Activated CD4-positive, alpha-beta memory T cell treated with anti-CD3 and anti-CD28 coated beads, Interleukin-2, amount 10 ng/mL, durations not matched to agents 7 days and 5 days (primary cell): ENCODE measurements at places on chromosomes 5 and 9.

GRCh38 chr9:96126321-96126881 is 175.6 kb downstream of the HSD17B3 start:
- H3K4me1 ChIP-seq = peaks cover 2% of the 10 kb centered on the region
- DNase-seq = no peak
- H3K27ac ChIP-seq = no peak overlapping the region
- peaks cover 19% of the 10 kb centered on the region for H3K27me3 ChIP-seq
- H3K36me3 ChIP-seq = no peaks in the 10 kb centered on the region

DNA sequence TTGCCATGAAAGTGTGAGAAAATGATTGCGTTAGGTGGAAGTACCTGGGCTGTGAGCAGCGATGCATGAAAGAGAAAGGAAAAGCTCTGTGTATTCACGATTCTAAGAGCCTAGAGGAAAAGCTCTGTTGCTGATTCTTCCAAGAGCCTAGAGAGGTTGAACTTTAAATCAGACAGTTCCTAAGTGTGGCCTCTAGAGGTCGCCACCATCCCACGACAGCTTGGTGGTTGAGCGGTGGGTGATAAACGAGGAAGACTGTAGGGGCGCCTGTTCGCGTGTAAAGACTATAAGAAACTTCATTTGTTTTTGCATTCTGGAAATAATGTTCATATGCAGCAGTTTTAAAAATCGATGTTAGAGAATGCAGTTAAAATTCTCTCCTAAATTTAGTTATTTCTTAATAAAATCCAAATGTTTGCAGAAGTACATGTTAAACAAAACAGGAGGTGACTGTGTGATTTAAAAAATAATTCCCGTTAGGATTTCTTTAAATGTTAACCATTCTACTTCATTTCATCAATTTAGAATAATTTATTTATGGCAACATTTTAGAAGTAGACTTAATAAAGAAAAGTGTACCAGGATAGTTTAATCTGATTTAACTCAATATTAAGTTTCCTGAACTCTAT is 107.7 kb downstream of the TENT4A start:
- no peak overlapping the region for H3K4me3 ChIP-seq
- peaks cover 36% of the 10 kb centered on the region for H3K27me3 ChIP-seq
- H3K36me3 ChIP-seq = no peaks in the 10 kb centered on the region
- H3K27ac ChIP-seq = no peak overlapping the region

DNA sequence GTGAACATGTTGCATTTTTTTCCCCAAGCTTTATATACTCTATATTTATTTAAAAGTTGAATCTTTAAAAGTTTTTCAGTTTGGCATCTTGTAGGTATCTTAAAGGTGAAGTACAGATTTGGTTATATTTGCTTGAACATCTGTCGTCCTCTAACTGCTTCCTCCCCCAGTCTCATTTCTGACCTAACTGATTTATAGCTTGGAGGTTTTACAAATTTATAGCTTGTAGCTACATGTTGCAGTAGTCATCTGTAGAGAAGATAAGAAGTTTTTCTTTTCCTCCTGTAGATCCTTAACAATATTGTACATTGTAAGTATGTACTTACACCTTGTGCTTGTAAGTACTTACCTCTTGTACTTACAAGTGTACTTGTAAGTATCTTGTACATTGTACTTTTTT is 31.0 kb upstream of the ROPN1L start:
- H3K4me1 ChIP-seq = peaks cover 9% of the 10 kb centered on the region
- no peak overlapping the region for H3K4me3 ChIP-seq
- no peak overlapping the region for H3K27ac ChIP-seq
- DNase-seq = no peak
- H3K27me3 ChIP-seq = no peaks in the 10 kb centered on the region
- peaks cover 70% of the 10 kb centered on the region for H3K36me3 ChIP-seq

DNA sequence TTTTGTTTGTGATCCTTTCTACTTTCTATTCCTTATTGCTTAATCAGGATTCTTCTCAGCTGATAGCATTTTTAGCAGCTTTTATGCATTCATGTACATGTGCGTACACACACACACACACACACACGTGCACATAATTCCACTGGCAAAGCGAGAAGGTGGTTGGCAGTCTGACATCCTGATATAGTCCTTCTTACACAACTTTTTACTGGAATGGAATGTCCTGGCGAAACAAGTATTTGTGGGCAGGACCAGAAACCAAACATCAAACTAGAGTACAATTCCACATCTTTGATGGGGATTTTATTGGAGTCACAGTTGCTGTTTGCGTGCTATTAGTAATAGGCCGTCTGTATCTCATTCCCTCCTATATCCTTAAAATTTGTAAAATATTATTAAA is 356.5 kb downstream of the CCDC171 start:
- no peaks in the 10 kb centered on the region for H3K4me1 ChIP-seq
- no peak overlapping the region for H3K4me3 ChIP-seq
- no peak overlapping the region for H3K27ac ChIP-seq
- DNase-seq = no peak
- H3K36me3 ChIP-seq = no peaks in the 10 kb centered on the region

- H3K4me1 ChIP-seq = peaks cover 16% of the 10 kb centered on the region
- H3K36me3 ChIP-seq = peaks cover 3% of the 10 kb centered on the region
- H3K27me3 ChIP-seq = peaks cover 67% of the 10 kb centered on the region
These were observed 1.5 kb upstream of the SHC3 start for GRCh38 chr9:89179895-89180734.

- H3K27ac ChIP-seq = no peak overlapping the region
- no peak for DNase-seq
- H3K4me1 ChIP-seq = no peaks in the 10 kb centered on the region
- H3K27me3 ChIP-seq = peaks cover 5% of the 10 kb centered on the region
- no peak overlapping the region for H3K4me3 ChIP-seq
These were observed 1.1 kb upstream of the DCANP1 start for GRCh38 chr5:135448071-135448739.

GRCh38 chr9:95574176-95574575 is 57.4 kb upstream of the PTCH1 start:
- peaks cover 14% of the 10 kb centered on the region for H3K4me1 ChIP-seq
- no peak overlapping the region for H3K27ac ChIP-seq
- H3K27me3 ChIP-seq = peaks cover 34% of the 10 kb centered on the region
- H3K4me3 ChIP-seq = no peak overlapping the region
- no peaks in the 10 kb centered on the region for H3K36me3 ChIP-seq
- DNase-seq = peak; percentile 21

DNA sequence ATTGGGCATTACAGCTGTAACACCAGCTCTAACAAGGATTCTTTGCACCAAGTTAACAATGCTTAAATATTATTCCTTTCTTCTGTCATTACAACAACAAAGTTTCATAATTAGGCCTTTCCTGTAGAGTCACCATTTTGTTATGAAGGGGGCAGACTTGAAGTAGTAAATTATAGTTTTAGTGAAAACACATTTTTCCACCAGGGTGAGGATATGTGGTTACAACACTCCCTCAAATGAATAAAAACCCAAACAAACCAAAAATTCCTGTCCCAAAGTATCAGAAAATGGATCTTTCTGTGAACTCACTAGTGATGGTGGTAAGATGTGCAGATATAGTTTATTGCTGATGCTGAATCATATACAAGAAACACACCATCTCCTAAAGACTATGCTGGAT is 250.5 kb upstream of the TUT7 start:
- no peak for DNase-seq
- no peak overlapping the region for H3K27ac ChIP-seq
- no peak overlapping the region for H3K4me3 ChIP-seq
